ENCODE measurements at places on chromosomes 13 and 19. TPM values are rescaled to one million over a fixed set of nuclear protein-coding genes. Genes with fewer than 3 reads are reported as not detected.

Gene FCGBP
- total RNA-seq, result 1.5 TPM

Gene PRR12
- 2.5 TPM for total RNA-seq

Gene SSC5D
- 1.4 TPM for total RNA-seq

Gene TIMM29
- 67.1 TPM for total RNA-seq

- no peak for DNase-seq
These were observed 102.5 kb downstream of the RNF17 start for GRCh38 chr13:24866488-24866887.

- DNase-seq, result no peak
These were observed 63.4 kb downstream of the KCTD12 start for GRCh38 chr13:76822698-76823267.

DNA sequence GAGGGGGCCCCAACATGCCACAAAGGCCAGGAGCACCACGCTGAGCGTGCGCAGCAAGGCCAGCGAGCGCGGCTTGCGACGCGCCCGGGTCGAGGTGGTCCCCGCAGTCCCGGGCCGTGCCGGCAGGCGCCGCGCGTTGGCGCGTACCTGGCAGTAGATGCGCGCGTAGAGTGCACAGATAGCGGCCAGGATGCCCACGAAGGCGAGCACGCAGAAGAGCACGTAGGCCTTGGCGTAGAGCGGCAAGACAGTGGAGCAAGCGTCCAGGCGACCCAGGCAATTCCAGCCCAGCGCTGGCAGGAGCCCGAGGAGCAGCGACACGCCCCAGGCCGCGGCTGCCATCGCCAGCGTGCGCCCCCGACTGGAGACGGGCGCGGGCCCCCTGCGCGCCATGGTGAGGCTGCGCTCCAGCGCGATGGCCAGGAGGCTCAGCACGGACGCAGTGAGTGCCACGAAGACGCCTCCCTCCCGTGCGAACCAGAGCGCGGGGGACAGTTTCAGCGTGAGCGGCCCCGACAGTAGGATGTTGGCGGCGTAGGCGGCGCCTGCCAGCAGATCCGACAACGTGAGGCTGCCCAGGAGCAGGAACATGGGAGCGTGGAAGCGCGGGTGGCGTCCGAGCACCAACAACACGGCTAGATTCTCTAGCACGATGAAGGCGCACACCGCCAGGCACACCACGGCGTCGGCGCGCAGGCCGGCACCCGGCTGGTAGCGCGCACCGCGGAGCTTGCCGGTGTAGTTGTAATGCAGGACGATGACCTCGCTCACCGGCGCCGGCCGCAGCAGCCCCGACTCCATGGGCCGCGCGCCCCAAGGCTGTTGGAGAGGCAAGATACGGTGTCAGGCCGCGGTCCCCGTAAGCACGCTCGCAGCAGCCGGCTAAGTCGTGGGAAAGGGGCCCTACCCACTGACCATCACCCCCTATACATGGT, 2.8 kb downstream of the S1PR5 start:
- DNase-seq, result no peak

GRCh38 chr13:33183431-33184111, 102.0 kb downstream of the STARD13 start:
- DNase-seq, result peak; percentile 59

GRCh38 chr19:46995492-46995891, 24.1 kb upstream of the NPAS1 start:
- DNase-seq, result no peak

- DNase-seq, result no peak
These were observed 105.3 kb downstream of the STARD13 start for GRCh38 chr13:33180122-33180804.

DNA sequence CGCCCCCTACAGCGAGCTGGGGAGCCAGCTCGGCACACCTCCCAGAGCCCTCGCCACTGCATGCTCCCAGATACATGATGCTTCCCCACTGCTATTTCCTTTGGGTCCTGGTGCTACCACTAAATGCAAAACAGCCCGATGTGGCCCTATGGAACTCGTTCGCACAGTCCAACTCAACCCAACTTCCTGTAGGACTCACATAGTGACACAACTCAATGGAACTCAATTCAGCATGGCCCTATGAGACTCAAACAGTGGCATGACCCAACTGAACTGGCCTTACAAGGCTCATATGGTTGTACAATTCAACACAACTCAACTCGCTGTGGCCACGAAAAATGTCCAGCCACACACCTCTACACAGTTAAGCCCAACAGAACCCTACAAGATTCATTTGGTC, 3.5 kb downstream of the KCNA7 start:
- no peak for DNase-seq

DNA sequence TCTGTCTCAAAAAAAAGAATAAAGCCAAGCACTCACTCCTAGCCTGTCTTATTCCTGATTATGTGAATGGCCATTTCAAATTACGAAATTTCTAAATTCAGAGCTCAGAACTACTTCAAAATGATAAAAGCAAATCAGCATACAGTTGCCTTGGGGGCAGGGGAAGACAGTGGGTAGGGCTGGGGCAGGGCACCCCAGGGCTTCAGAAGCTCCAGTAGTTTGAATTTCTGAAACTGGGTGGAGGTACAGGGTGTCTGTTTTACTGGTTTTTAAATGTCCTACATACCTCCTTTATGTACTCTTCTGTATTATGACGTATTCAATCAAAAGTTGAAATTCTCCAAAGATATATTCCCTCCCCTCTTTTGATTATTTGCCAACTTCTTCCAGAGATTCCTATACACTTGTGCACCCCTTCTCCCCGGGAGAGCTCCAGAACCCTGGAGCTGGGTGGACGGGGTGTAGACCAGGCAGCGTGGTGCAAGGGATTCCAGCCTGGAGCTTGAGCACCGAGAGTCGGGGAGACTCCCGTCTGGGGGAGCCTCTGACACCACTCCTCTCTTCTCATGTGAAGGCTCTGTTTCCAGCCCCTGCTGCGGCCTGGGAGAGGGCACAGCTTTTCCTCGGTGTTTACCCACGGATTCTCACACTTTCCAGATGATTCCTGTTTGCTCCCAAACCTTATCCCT, 84.7 kb upstream of the GPR183 start:
- no peak for DNase-seq

DNA sequence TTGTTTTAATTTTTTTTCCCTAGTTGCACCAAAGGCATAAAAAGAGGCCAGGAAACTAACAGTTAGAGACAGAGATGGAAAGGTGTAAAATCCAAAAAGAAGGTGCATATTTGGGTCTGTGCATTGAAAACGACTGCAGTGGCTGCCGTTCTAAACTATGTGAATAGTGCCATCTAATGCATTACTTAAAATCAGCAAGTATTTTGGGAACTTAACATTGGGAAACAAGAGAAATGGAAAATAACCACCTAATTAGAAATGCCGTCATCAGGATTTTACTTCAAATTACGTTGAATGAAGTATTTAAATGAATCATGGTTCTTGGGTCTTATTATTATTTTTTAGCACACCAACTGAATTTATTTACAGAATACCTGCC, 189.5 kb upstream of the MIR17HG start:
- no peak for DNase-seq

All from Daoy (cell line).